ENCODE measurements at places on chromosomes 6 and 20.

DNA sequence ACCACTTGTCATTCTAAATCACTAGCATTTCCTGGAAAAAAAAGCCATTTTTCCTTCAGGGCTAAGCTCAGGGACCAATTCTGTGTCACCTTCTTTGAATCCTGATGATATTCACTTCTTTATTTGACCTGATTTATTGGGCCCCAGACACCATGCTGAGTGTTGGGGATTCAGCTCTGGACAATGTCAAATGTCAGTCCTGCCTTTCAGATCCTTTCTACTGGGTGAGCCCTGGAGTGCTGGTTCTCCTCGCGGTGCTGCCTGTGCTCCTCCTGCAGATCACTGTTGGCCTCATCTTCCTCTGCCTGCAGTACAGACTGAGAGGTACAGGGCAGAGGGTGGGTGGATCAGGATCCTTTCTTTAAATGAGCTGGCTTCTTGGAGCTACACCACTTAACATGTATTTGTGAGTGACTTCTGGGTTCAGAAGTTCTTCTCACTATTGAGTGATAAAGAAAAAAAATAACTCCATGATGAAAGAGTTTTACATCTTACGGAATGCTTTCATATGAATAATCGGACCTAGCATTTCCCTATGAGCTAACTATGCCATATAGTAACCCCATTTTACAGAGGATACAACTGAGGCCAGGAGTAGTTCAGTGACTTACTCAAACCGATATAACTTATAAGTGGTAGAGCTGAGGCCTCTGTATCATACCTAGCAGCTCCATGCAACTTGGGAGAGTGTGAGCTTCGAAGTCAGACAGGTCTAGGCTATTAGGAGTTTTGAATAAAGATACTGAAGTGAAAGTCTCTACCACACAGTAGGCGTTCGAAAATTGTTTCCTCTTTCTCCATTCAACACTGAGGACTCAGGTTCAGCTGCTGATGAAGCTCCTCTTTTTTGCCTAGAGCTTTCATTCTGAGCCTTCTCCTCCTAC is 9.3 kb downstream of the MOG start:
- DNase-seq: no peak

- no peak for DNase-seq
These were observed 2.0 kb downstream of the OGFRL1 start for GRCh38 chr6:71290611-71291010.

- DNase-seq: no peak
These were observed 213.7 kb downstream of the ATXN1 start for GRCh38 chr6:16547587-16547986.

GRCh38 chr6:135052939-135053338 is 1.7 kb downstream of the HBS1L start:
- DNase-seq: no peak

DNA sequence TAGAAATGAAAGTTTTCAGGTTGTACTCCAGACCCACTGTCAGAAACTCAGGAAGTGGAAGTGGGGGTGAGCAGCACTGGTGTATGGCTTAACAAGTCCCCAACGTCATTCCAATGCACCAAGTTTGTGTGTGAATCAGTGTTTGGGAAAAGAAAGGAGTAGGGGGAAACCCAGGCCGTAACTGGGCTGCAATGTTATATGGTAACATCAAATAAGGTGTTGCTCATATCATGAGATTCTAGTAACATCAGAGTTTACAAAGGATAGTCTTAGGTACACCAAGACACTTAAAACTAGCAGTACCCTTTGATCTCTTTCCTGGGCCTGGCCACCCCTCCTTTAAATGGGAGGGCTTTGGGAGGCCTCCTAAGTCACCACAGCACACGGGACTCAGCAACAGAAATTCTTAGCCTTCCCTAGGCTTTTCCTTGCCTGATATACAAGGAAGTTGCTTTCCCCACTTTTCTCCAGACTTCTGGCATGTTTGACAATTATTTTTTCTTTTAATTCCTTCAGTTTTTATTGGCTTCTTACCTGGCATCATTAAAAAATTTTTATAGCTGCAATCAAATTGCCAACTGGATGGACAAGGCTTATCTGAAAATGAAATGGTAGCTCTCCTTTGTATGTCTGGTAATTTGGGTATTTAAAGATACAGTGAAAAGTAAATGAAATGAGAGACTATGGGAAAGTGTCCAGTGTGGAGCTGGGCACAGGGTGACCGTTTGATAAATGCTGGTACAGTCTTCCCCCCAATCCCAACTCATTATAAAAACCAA is 15.1 kb downstream of the E2F3 start:
- DNase-seq: no peak

- no peak for DNase-seq
These were observed 18.0 kb downstream of the KLHL31 start for GRCh38 chr6:53647462-53648094.

- DNase-seq: no peak
These were observed 248.5 kb downstream of the THBS2 start for GRCh38 chr6:169005166-169005565.

DNA sequence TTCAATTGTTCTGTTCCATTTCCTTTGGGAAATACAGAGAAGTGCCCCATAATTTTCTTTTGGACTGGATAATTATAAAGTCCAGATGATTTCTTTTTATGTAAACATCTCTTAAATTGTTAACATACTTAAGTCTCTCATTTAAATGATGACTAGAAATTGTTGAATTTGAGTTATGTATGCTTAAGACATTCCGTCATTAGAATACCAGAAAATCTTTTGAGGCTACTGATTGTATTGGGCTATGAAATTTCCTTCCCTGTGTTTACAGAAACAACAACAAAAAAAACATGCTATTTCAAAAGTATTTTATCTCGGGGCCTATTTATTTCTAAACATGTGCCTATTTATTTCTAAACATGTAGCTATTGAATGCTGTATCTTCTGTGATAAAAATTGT is 125.4 kb downstream of the SH3BGRL2 start:
- DNase-seq: no peak

DNA sequence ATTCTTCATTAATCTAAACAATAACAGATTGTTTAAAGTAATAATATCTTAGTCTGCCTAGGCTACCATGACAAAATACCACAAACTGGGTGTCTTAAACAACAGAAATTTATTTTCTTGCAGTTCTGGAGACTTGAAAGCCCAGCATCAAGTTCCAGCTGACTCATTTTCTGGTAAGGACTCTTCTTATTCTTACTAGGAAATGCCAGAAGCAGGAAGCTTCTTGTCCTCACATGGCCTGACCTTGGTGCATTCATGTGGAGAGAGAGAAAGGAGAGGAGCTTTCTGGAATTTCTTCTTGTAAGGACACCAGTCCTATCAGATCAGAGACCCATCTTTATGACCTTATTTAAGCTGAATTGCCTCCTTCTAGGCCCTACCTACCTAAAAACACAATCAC is 110.5 kb downstream of the ANKRD60 start:
- no peak for DNase-seq

- DNase-seq: no peak
These were observed 65.9 kb downstream of the FAM184A start for GRCh38 chr6:119012521-119012920.

GRCh38 chr20:24773168-24773567 is 175.9 kb upstream of the CST7 start:
- DNase-seq: no peak

DNA sequence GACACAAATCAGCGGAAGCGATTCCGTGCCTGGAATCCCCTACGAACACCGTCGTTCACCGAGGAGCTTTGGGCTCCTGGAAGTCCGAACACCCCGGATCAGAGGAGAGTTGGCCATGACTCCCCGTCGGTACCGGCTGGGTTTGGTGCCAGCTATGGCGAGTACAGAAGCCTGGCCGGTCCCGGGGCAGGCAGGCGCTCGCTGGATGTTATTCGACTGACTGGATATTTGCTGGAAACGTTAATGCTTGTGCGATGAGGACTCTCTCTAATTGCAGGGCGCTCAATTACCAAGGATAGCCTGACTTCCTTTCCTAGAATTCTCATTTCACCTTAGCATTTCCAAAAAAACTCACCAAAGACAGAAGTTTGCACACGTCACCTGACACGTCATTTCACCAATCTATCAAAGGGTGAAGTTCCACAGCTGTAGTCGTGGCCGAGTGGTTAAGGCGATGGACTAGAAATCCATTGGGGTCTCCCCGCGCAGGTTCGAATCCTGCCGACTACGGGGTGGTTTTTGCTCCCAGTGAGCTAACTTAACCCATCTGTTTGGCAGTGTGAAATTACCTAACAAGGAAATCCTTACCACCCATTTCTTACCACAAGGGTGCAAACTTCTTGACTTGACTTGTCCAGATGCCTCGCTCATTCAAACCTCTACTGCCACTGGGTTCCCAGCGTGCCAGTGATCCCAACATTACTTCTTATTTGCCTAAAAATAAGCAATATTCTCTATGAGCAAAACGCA is 22.7 kb upstream of the ZNF184 start:
- DNase-seq: no peak

GRCh38 chr6:42735976-42736375 is 9.9 kb downstream of the TBCC start:
- DNase-seq: no peak

- DNase-seq: no peak
These were observed 157.3 kb downstream of the BTBD9 start for GRCh38 chr6:38482466-38482865.
